ENCODE measurements at places on chromosomes 11 and 22. TPM values are rescaled to one million over a fixed set of nuclear protein-coding genes. Genes with fewer than 3 reads are reported as not detected.

- peak; percentile 14 for DNase-seq
These were observed 46.2 kb upstream of the CSTF3 start for GRCh38 chr11:33207408-33207985.

GRCh38 chr22:50061141-50061823 is 3.2 kb upstream of the TTLL8 start:
- DNase-seq: no peak

DNA sequence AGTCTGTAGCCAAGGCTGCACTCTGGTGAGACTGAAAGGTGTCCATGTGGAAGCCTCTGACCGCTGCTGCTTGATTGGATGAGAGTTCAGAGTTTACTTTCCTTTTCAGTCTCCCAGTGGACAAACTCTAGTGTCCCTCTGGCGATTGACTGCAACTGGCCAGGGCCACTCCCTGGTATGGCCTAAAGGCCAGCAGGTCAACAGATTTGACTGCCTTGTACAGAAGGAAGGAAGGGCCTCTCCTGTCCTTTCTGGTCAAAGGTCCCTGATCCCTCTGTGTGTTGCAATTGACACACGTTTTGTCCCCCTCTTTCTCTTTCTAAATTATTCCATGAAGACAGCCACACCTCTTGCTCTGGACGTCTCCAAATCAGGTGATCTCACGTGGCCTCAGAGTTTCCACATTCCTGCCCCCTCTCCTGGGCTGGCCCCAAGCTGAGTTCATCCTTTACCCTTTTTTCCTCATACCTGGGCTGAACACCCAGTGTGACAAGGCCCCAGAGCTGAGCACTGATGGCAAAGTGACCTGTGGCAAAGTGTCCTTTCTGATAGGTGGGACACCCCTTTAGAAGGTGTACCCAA is 18.7 kb upstream of the FBLN1 start:
- DNase-seq: no peak

- no peak for DNase-seq
These were observed 176.7 kb downstream of the BCR start for GRCh38 chr22:23357053-23357452.

- peak; percentile 68 for DNase-seq
These were observed 39.6 kb downstream of the ARRB1 start for GRCh38 chr11:75311858-75312288.

DNA sequence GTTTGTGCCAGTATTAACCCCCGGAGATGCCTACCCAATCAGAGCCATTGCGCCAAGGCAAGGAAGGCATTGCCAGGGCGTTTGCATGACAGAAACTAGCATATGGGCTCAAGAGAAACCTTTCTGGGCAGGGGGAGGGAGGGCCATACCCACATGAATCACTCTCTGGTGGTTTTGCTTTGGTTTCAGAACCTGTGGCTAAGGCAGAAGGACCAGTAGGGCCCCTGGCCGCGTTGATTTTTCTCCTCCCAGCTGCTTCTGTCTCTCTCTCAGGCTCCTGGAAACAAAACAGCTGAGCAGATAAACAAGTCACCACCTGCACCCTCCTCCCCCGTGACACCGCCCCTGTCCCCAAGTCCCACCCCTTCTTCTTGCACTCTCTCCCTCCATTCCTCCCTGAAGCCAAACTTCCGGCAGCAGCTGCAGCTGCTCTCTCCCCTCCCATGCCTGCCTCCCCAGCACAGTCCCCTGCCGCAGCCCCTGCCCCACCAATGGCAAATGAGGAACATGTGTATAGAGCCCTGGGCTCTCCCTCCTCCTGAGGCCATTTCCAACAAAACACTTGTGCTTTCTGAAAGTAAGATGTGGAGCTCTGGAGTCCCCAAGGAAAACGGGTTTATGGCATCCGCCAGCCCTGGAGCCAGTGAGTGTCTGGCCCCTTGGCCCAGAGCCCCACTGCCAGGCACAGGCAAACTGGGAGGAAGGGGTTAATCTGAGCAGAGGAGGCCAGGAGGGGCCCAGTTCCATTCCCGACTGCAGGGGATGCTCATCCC is 39.0 kb upstream of the ADA2 start:
- peak; percentile 15 for DNase-seq

GRCh38 chr11:14357881-14358728 is 878 bp downstream of the RRAS2 start:
- DNase-seq: peak; percentile 85

DNA sequence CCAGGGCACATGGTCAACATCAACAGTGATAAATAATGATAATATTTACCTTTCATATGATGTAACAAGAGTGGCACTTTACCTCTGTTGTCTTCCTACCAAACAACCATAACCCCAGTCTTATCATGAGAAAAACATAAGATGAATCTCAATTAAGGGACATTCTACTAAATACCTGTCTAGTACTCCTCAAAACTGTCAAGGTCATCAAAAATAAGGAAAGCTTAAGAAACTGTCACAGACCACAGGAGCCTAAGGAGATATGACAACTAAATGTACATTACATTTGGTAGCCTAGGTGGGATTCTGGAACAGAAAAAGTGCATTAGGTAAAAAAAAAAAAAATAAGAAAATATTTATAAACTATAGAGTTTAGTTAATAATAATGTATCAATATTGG is 118.1 kb downstream of the CCDC34 start:
- no peak for DNase-seq

- no peak for DNase-seq
These were observed 27.6 kb downstream of the SLC6A5 start for GRCh38 chr11:20627026-20627425.

DNA sequence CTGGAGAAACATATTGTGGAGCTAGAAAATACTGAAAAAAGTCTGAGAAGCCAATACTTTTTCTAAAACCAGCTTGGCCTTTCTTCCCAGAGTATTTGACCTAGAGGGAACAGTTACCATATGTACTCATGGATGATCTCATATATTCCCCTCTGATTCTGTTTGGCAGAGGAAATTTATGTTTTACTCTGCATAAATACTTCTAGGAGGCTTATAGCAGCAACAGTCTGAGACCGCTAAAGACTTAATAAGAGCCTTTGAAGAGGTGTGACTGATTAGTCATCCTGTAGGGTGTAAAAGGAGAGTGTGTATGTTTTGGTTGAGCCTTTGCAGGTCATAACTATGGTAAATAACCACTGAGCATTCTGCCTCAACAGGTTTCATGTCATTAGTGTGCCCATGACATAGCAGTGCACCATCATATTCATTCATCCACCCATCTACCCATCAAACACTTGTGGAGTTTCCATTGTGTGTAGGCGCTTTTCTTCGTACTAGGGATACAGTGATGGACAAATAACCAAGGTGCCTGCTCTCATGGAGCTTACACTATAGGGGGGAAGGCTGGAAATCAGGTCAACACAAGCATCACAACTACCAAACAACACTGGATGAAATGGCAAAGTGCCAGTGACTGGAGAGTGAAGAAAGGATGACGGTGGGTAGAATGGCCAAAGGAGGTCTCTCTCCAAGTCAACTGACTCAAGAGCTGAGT is 44.5 kb downstream of the TRAF6 start:
- peak; percentile 10 for DNase-seq

The MB gene
- not detected for total RNA-seq

The POU2AF1 gene
- total RNA-seq: 0.11 TPM

The SIK2 gene
- total RNA-seq: 14.8 TPM

The C22orf23 gene
- total RNA-seq: 0.22 TPM

The CABP2 gene
- not detected for total RNA-seq

The ASPHD2 gene
- total RNA-seq: 1.4 TPM

The OR52H1 gene
- not detected for total RNA-seq

The RAC2 gene
- total RNA-seq: 35.1 TPM
